ENCODE measurements at places on chromosomes 6 and 20.

GRCh38 chr6:35043381-35044130, 97.6 kb downstream of the TCP11 start:
- DNase-seq, result no peak

GRCh38 chr6:15818044-15818443, 155.2 kb upstream of the DTNBP1 start:
- DNase-seq, result no peak

DNA sequence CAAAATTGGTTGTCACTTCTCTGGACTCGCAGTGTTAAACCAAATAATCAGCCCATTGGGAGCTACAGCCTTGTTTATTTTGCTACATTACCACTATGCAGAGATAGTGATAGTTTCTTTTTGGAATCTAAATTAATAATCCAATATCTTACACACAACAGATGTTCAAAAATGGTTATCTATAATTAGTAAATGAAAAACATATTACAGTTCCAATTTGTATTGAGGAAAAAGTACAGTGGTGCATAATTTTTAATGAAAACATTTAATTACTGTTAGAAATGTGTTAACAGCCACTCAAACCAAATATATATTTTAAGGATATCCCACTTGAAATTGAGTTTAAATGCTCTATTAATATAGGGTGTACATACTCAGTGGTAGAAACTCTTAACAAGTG, 327.3 kb upstream of the MARCKS start:
- DNase-seq, result no peak

DNA sequence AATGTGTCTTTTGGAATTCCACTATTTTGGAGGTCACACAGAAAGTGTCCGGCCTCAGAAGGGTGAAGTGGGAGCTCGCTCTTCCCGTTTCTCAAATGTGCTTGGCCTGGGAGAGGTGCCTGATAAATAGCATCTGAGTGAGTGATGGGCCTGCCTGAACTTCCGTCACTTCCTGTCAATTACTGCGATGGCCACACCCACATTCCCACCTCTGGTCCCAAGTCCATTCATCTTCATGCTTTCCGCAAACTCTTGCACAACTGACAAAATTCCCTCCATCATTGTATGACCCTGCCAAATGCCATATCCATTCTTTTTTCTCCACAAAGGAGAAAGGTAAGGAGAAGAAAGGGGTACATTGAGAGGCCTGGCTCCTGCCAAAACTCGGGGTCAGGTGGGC, 169.0 kb downstream of the QKI start:
- DNase-seq, result no peak

DNA sequence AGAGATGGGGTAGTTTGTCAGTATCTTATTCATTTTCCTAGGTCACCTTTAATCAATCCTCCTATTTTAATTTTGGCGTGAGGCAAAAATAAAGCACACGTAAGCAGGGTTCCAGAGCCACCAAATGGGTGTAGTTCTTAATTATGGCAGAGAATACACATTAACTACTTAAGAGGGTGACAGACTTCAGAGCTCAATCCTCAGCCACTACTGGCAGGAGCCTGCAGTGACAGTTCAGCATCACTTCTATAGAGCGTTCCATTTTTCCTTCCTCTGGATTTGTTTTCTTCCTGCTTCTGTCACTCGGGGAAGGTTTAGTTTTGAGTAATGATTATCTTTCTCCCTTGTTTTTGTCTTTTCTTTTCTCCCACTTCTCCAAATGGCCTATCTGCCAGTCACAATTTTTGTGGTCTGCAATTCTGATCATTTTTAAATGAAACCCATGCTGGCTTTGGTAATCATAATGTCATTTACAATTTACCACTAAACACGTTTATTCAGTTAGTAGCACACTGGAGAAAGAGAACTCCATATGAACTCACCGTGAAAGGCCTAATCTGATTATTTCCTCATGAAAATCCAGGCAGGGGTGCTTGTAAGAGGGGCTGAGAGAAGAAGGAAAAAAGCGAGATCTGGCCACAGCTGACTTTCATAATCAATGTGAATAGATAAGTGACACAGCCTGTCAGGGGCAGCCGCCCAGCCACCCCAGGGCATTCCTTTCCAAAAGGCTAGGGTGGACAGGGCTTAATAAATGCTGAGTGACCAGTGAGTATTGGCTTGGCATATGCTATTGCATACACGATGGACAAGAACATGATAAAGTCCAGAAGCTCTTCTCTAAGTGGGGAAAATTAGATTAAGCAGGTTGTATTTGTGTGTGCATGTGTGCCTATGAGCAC, 412.1 kb downstream of the PKHD1 start:
- no peak for DNase-seq

GRCh38 chr20:9503526-9504245, 10.7 kb upstream of the LAMP5 start:
- no peak for DNase-seq

GRCh38 chr6:33740794-33741193, 5.9 kb downstream of the IP6K3 start:
- no peak for DNase-seq

- DNase-seq, result no peak
Measured at GRCh38 chr20:24455081-24455480, 14.3 kb upstream of the SYNDIG1 start.

- DNase-seq, result no peak
Measured at GRCh38 chr6:79422666-79423065, 114.6 kb downstream of the LCA5 start.

DNA sequence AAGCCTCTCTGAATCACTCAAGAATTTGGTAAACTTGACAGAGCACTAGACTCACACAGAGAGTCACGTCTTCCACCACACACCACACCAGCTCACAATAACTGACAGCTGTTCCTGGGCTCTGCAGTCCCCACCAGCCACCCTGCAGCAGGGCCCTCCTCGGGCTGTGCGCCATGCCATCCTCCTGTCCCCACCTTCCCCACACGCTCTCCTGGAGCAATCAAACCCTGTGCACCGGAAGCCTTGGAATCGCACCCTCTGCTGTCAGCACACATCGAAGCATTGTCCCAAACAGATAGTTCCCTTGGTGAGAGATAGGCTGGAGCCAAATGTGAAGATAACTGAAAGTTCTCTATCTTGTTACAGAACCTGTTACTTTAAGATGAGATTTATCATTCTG, 191.0 kb downstream of the TBXT start:
- no peak for DNase-seq

GRCh38 chr6:44933108-44933507, 395.0 kb upstream of the RUNX2 start:
- no peak for DNase-seq

- no peak for DNase-seq
Measured at GRCh38 chr20:15756002-15756753, 817.1 kb downstream of the KIF16B start.

GRCh38 chr6:12719017-12719416, 2.5 kb downstream of the PHACTR1 start:
- DNase-seq, result no peak

- DNase-seq, result no peak
Measured at GRCh38 chr6:157449610-157450009, 68.6 kb downstream of the ZDHHC14 start.

DNA sequence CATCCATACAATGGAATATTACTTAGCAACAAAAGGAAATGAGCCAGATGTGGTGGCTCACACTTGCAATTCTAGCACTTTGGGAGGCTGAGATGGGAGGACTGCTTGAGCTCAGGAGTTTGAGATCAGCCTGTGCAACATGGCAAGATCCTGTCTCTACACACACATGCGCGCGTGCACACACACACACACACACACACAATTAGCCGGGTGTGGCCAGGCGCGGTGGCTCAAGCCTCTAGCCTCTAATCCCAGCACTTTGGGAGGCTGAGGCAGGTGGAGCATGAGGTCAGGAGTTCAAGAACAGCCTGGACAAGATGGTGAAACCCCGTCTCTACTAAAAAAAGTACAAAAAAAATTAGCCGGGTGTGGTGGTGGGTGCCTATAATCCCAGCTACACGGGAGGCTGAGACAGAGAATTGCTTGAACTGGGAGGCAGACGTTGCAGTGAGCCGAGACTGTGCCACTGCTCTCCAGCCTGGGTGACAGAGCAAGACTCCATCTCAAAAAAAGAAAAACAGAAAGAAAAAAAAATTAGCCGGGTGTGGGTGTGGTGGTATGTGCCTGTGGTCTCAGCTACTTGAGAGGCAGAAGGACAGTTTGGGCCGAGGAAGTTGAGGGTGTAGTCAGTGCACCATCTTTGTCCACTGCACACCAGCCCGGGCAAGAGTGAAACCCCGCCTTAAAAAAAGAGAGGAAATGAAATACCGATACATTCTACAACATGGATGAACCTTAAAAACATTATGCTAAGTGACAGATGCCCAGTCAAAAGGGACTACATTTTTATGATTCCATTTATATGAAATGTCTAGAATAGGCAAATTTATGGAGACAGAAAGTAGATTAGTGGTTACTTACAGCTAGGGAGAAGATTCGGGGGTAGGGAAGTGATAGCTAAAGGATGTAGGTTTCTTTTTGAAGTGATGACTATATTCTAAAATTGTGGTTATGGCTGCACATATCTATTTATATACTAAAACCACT, 52.5 kb downstream of the RBL1 start:
- DNase-seq, result no peak

DNA sequence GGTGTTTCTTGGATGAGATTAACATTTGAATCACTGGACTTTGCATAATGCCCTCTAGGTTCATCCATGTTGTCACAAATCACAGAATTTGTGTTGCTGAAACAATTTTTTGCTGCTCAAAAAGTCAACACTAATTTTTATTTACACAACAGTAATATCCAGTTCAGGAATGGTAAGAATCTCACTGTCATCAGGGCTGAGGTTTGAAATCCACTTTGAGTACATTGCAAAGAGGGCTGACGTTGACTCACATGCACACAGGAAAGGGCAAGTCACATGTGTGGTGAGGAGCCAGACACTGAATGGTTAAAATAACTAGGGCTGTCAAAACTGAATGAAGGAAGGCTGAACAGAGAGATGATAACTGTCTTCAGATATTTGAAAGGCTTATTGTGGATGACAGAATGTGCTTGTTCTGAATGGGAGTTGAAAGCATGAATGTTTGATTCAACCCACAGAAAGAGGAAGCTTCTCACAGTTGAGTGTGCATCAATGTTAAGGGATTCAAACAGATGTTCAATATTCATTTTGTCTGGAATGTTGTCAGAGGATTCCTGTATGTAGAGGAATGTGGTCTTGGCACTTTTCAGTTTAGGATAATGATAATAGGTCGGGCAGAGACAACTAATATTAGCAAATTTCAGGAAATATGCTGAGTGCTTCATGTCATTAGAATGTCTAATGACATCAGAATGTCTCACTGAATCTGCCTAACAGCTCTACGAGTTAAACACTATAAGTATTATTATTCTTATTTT, 3.6 kb upstream of the ADGRG6 start:
- DNase-seq, result no peak

DNA sequence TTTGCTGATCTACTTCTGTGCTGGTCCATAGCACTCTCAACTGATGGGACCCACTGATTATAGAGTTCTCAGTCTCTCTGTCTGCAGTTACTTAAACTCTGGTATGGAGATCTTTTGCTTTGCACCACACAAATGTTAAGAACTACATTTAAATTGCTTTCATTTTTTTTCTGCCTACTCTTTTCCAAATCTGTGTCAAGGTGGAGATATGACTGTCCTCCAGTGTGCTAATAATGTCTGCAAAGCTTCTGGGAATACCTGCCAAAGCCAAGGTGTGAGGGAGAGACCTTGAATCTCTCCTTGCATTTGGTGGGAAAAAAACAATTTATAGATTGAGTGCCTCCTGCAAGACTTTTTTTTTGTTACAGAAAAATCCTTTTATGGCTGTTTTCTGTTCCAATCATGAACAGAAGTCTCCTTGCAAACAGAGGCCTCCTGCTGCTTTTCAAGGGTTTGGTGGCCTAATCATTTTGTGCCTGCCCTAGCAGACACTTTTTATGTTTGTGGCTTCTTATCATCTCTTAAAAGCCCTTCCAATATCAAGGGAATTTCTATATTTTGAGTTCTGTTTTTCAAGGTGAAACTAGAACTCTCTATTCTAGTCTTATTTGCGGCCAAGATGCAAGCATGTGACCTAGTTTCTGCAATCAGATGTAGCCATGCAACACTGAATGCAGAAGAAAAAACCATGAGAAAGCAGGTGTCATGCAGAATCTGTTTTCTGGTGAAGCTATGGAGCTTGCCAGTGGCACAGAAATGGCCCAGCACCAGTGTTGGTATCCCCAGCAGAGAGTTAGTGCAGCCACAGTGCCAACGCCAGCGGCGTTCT, 23.2 kb upstream of the AKIRIN2 start:
- no peak for DNase-seq

GRCh38 chr20:17679941-17680835, 1.9 kb downstream of the RRBP1 start:
- no peak for DNase-seq

DNA sequence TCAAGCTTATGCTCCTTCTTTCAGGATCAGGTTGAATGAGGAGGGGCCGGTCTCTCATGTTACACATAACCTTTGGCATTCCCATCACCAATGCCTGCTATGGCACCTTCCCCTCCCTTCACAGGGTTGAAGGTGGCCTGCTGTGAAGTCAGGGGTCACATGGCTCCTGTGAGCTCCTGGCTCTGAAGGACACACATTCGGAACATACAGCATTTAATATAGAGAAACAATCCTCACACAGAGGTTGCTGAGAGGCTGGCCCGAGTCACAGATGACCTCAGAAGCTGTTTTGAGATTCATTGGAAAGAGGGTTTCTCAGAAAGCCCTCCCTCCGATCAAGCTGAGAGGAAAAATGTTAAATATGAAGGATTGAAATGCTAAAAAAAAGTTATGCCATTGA, 82.1 kb downstream of the PSMG4 start:
- no peak for DNase-seq

DNA sequence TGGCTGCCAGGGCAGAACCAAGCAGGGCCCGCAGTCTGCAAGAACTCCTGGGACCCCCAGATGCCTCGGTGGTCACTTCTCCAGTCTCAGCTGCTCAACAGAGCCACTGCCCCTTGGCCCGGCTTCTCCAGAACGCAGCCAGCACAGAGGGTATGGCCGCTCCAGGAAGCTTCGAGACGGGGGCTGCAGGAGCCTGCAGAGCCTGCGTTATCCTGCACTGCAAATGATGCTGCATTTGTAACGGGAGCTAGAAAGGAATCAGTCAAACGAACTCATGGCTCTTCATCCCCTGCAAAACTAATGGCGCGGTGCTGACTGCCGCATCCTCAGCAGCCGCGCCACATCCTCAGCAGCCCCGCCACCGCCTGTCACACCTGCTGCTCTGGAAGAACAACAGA, 254.9 kb downstream of the TAF4 start:
- no peak for DNase-seq

DNA sequence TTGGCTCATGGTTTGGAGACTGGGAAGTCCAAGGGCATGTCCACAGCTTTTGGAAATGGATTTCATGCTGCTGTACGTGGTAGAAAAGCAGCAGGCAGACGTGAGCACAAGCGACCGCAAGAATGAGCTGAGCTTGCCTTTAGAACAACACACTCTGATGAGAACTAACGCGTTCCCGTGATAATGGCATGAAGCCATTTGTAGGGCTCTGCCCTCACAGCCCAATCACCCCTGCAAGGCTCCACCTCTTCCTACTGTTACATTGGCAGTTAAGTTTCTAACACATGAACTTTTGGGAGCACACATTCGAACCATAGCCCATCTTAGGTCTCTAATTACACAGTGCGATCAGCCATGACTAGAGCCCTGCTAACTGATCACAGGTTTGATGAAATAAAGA, 107.5 kb upstream of the TMEM170B start:
- DNase-seq, result no peak

Measured in BJ (cell line).